ENCODE measurements at places on chromosomes 12 and 14.
A peak's percentile ranks its signal among the peaks of the same experiment; 100 is the strongest.

DNA sequence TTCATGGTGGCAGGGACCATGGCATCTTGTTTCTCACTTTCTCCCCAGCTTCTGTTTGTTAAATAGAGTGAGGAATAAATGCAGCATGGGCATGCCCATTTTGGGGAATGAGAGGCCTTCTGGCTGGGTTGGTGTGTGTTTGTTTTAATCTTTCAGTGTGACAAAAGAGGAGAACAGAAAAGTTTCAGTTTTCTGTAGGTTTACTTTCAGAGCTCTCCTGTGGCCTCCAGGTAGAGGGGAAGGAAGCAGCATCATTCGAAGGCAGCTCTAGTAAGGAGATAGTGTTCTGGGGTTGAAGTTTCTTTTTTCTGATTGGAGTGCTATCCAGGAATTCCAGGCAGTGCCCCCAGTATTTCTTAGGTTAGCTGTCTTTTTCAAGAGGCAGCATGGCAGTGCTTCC is 15.3 kb downstream of the MSRB3 start:
- no peak for DNase-seq

- DNase-seq, result no peak
Observed at GRCh38 chr12:3746758-3747157, 6.2 kb downstream of the CRACR2A start.

DNA sequence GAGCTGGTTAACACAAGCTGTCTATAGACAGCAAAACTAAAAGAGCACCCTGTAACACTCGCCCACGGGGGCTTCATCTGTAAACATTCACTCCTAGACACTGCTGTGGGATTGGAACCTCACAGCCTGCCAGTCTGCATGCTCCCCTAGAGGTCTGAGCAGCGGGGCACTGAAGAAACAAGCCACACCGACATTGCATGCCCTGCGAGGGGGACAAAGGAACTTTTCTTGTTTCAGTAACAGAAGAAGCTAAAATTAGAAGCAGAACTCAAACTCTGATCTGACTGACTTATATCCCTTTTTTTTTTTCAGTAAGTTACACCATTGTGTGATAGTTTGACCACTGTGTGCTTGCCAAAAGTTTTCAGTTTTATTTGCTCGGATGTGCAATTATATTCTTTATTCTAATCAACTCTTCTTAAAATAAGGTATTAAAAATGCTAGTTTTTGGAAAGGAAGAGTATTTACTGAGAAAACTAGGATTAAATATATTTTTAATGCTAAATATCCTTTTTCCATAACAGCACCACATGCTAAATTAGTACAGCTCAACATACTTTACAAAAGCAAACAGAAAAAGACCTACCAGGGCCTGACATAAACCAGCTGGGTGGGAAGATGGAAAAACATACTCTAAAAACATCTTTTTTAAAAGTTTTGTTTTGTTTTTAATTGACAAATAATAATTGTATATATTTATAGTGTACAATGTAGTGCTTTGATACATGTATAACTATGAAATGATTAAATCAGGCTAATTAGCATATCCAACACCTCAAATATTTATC is 100.2 kb downstream of the EPS8 start:
- DNase-seq, result no peak

GRCh38 chr12:26831951-26832821 is 808 bp downstream of the ITPR2 start:
- DNase-seq, result no peak

GRCh38 chr12:32466986-32467711 is 67.8 kb downstream of the FGD4 start:
- no peak for DNase-seq

DNA sequence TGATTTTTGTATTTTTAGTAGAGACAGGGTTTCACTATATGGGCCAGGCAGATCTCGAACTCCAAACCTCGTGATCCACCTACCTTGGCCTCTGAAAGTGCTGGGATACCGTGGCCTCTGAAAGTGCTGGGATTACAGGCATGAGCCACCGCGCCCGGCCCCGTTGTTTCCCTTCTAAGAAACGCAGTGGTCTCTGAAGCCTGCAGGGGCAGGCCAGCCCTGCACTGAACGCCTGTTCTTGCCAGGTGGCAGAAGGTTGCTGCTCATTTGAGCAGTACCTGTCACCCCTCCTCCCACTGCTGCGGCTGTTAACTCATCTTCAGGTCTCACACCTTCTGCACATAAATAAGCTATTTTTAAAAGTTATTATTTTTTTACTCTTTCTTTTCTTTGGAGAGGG is 24.3 kb downstream of the GPRC5A start:
- no peak for DNase-seq

- DNase-seq, result no peak
Observed at GRCh38 chr12:4736091-4736490, 15.9 kb downstream of the GALNT8 start.

DNA sequence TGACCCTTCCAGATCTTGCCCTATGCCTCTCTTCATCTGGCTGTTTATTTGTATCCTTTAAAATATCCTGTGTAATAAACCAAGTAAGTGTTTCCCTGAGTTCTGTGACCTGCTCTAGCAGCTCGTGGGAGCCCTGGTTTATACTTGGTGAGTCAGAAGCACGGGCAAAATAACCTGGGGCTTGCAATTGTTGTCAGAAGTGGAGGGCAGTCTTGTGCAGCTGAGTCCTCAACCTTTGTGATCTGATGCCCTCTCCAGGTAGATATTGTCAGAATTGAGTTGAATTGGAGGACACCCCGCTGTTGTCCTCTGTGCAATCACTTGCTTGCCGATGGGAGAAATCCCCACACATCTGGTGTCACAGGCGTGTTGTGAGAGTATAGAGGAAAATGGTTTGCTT is 62.5 kb upstream of the PRICKLE1 start:
- DNase-seq, result no peak

GRCh38 chr12:117521867-117522266 is 160.4 kb upstream of the NOS1 start:
- DNase-seq, result no peak

DNA sequence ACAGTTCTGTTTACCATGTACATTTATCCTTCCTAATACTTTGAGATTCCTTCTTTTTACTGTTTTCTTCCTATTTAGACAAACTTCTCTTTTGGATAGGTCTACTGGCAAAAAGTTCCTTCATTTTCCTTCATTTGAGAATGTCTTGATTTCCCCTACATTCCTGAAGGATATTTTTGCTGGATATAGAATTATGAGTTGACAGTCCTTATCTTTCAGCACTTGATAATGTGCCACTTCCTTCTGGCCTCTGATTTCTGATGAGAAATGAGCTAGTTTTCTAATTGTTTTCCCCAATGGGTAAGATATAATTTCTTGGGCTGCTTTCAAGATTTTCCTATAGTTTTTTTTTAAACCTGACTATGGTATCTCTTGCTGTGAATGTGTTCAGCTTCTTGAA is 75.6 kb downstream of the CEP83 start:
- no peak for DNase-seq

DNA sequence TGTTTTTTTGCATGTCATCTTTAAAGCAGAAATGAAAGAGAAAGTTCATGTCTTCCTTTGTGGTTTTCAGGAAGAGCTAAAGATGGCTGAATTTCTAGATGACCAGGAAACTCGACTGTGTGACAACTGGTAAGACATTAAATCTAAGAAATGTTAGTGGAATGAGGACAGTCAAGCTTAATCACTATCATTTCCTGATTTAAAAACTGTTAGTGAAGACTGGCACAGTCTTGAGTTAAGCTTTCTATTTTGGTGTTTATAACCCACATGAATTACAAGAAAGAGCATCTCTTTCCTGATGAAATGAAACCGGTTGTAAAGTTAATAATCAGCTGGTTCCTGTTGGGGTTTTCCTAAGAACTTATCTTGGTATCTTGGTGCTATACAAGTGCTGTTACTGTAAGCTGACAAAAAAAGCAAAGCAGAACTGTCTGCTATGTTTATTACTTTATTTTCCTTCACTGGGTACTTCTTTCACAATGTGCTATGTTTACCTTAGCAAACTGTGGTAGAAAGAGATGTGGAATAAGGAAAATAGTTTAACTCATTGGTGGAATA is 5.2 kb downstream of the TRAFD1 start:
- no peak for DNase-seq

GRCh38 chr14:101215266-101215665 is 311.7 kb upstream of the RTL1 start:
- DNase-seq, result no peak

DNA sequence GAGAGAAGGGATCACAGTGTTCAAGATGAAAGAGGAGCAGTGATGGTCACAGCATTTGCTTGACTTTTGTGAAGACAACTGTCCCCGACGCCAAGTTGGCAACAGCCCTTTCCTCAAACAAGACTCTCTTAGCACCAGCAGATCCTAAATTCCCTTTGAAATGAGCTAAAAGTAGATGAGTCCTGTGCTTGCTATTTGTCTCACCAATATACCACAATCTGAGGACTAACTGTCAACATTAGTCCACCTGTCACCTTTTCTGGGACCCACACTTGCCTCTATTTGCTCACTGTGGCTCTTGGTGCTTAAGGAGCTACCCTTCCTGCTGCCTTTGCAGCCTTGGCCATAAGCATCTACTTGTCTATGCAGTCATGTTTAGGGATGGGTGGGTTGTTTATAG is 47.4 kb upstream of the COL2A1 start:
- no peak for DNase-seq

GRCh38 chr14:37232907-37233481 is 35.3 kb downstream of the MIPOL1 start:
- peak; percentile 51 for DNase-seq
